ENCODE measurements at places on chromosomes 11 and 22. TPM values are rescaled to one million over a fixed set of nuclear protein-coding genes. Genes with fewer than 3 reads are reported as not detected.
A peak's percentile ranks its signal among the peaks of the same experiment; 100 is the strongest.

P2RY2 gene
- not detected for total RNA-seq

ZNRD2 gene
- total RNA-seq = 32.7 TPM

SORL1 gene
- 414 TPM for total RNA-seq

LRRC55 gene
- not detected for total RNA-seq

OR52E2 gene
- total RNA-seq = not detected

MLC1 gene
- total RNA-seq = 0.16 TPM

KRTAP5-4 gene
- not detected for total RNA-seq

APLNR gene
- total RNA-seq = not detected

MOB2 gene
- 84.3 TPM for total RNA-seq

GRCh38 chr22:28442711-28443525 is 236.7 kb downstream of the TTC28 start:
- peak overlapping the region; percentile 95 for H3K4me3 ChIP-seq
- no peak for DNase-seq
- peaks cover 12% of the 10 kb centered on the region for H3K4me1 ChIP-seq
- no peaks in the 10 kb centered on the region for H3K36me3 ChIP-seq
- H3K27me3 ChIP-seq = no peaks in the 10 kb centered on the region
- peak overlapping the region; percentile 76 for H3K27ac ChIP-seq

- DNase-seq = no peak
- H3K27ac ChIP-seq = no peak overlapping the region
- H3K36me3 ChIP-seq = no peaks in the 10 kb centered on the region
- H3K27me3 ChIP-seq = peaks cover 3% of the 10 kb centered on the region
- no peak overlapping the region for H3K4me3 ChIP-seq
- no peaks in the 10 kb centered on the region for H3K4me1 ChIP-seq
Measured at GRCh38 chr11:19868871-19869270, 156.2 kb downstream of the NAV2 start.

DNA sequence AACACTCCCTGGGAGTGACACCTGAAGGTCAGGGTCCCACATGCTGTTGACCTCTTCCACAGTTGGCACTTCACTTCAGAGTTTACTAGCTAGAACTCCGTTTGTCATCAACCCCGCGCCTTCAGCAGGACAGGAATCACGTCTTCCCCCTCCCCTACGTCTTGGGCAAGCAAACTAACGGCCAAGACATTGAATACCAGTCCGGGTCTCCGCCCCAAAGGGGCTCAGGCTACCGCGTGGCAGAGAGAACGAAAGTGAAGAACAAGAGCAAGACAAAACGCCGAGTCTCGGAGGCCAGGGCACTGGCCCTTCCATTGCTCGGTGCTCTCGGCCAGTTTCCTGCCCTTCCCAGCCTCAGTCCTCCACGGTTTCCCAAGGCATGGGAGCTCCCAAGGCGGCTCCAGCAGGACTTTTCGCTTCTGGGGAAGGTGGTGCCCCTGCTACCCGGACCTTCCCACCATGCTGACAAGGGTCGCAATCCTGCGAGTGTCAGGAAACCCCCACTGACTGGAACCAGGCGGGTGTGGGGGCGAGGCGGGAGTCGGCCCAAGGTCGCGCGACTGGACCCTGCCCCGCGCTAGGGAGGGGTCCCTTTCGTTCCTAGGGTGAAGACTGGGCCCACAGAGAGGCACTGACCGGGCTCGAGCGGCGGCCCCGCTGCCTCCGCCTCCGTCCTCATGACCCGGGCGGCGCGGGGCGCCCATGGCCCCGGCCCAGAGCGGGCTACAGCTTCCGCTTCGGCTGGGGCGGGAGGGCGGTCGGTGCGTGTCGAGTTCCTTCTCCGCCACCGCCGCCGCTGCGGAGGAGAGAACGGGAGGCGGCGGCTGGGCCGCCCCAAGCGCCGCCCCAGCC is at the start of gene GUCD1:
GUCD1 (minus strand) TSS at position 826 of the 852 bp plus-strand sequence; CDS start at position 679, 147 bp downstream.
- H3K27ac ChIP-seq = peak within 1 kb of the TSS; percentile 98
- no peaks in the 10 kb centered on the region for H3K27me3 ChIP-seq
- peaks cover 24% of the 10 kb centered on the region for H3K36me3 ChIP-seq
- no peak for DNase-seq

GRCh38 chr22:26711205-26711963 is 54.0 kb downstream of the MIAT start:
- no peak for DNase-seq
- H3K36me3 ChIP-seq = peaks cover 83% of the 10 kb centered on the region
- no peak overlapping the region for H3K4me3 ChIP-seq
- H3K4me1 ChIP-seq = peaks cover 49% of the 10 kb centered on the region

DNA sequence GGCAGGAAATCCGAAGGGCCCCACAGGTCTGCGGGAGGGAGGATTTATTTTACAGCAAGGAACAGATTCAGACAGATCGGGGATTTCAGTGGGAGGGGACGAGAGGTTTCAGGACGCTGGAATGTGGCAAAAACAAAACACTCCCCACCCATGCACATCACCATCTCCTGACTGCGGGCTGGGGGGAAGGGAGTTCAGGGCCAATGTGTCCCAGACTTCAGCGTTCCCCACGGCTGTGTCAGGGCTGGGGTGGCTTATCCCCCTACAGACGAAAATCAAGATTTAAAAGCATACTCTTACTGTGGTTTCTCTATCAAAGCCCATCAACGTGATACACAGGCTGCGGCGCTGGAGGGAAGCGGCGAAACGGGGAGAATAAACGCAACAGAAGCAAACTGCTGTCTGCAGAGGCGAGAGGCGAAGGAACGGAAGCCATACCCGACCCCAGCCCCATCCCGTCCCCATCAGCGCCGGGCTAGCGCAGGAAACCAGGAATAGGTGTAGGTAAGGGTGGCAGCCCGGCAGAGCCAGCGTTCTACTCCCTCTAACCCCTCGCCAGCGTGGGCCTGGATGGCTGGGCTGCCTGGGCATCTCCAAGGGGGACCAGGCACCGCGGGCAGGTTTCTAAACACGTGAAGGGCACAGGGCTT is 2.7 kb downstream of the TENM4 start:
- H3K27ac ChIP-seq = no peak overlapping the region
- no peak for DNase-seq
- H3K36me3 ChIP-seq = peaks cover 10% of the 10 kb centered on the region
- H3K27me3 ChIP-seq = peaks cover 42% of the 10 kb centered on the region
- no peak overlapping the region for H3K4me3 ChIP-seq
- peaks cover 10% of the 10 kb centered on the region for H3K4me1 ChIP-seq

- peaks cover 31% of the 10 kb centered on the region for H3K36me3 ChIP-seq
- H3K4me3 ChIP-seq = no peak overlapping the region
- DNase-seq = no peak
- H3K27ac ChIP-seq = no peak overlapping the region
Measured at GRCh38 chr11:13329670-13330356, 52.2 kb downstream of the BMAL1 start.

DNA sequence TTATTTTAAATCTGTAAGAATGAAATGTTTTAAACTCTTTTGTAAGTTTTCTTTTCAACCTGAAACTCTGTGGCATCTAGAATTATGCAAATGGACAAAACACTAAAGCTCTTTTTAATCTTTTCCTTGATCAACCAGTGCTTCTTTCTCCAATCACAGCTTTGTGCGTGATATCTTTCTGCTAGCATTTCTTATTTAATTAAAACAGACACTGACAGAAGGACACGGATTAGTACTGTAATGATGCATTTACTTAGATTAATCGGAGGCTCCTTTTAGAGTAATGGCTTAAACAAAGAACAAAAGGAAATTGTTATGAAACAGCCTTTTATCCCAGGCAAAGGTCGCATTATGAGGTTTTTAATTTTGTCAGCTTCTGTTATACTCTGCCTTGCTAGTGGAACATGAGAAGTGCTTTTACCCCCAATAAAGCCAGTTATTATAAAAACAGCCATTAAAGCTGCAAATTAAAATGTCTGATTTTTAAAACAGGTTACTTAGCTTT is 48.5 kb upstream of the SOX6 start:
- DNase-seq = no peak
- no peak overlapping the region for H3K4me3 ChIP-seq
- H3K36me3 ChIP-seq = no peaks in the 10 kb centered on the region
- no peaks in the 10 kb centered on the region for H3K4me1 ChIP-seq
- H3K27me3 ChIP-seq = no peaks in the 10 kb centered on the region

DNA sequence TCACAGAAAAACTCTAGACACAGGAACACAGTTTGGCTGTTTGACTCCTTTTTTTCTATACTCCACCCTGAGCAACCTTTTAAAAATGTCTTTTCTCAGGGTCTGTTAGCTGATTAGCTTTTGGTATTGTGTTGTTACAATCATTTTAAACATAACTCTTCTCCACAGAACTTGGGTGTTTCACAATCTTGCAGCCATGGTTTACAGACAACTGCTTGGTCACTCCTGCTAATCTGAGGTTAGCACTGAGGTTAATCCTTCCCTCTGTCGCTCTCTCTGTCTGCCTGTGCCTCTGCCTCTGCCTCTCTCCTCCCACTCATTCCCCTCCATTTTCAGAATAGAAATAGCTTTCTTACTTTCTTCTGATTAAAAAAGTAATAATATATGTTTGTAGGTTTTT is 62.4 kb upstream of the ZBED5 start:
- no peak overlapping the region for H3K4me3 ChIP-seq
- no peak overlapping the region for H3K27ac ChIP-seq
- H3K4me1 ChIP-seq = no peaks in the 10 kb centered on the region

DNA sequence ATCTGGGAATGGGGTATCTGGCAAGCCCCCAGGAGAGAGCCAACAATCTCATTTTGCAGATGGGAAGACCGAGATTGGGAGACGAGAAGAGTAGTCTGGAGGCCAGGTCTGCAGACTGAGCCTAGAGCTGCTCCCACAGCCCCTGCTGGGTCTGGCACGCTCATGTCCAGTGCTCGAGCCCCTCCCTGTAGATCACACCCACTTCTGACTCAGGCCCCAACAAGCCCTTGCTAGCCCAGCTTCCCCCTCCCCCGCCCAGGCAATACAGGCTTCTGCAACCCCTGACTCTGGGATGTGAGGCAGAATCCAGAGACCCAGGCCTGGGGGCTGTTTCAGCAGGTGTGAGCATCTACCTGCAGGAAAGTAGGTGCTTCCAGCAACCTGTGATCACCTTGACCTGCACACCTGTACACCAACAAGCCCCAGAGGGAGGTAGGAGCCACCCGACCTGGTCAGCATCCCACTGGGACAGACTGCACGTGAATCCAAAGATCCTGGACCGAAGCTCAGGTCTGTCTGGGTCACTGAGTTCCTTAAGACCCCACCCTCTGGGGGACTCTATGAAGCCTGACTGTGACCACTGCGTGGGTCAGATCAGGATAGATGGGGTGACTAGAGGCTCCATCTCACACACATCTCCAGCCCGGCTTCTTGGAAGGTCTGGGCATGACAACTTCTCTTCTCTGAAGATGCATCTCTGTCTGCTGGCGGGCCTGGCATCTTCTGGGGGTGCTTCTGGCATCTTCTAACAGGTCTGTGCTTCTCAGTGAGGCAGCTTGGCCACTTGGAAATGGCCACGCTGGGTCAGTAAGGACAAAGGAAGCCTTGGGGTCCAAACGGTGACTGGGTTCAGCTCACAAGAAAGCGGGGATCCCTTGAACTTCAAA is 29.3 kb downstream of the LINC01488 start:
- DNase-seq = no peak
- H3K36me3 ChIP-seq = peaks cover 2% of the 10 kb centered on the region
- H3K27me3 ChIP-seq = peaks cover 4% of the 10 kb centered on the region
- H3K4me3 ChIP-seq = no peak overlapping the region
- no peak overlapping the region for H3K27ac ChIP-seq

DNA sequence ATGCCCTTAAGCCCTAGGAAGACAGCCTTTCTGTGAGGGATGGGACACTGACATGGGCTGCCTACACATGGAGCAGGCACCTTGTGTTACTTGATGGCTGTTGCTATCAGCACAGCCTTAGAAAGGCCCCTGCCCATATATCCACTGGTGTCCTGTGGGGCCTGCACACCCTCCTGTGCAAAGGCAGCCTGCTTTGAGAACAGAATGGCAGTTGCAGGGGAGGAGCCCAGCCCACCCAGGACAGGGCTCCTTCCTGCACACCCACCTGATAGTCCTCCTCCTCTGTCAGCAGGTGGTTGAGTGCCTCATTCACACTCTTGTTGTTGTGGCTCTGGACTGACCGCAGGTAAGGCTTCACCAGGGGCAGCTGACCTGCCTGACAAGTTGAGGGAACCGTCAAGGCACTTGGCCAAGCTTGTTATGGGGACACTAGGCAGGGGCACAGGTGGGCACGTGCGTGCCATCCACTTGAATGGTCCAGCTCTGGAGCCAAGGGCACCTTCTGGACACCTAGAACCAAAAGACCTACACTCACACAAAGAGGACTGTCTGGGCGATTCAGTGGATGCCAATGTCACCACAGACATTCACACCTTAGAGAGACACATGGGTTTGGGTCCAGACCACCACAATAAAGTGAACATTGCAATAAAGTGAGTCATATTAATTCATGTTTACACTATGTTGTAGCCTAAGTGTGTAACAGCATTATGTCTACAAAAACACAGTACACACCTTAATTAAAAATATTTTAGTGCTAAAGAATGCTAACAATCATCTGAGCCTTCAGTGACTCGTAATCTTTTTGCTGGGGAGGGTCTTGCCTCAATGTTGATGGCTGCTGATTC is 9.4 kb upstream of the SLC25A1 start:
- H3K4me1 ChIP-seq = no peaks in the 10 kb centered on the region
- H3K27me3 ChIP-seq = peaks cover 7% of the 10 kb centered on the region
- no peaks in the 10 kb centered on the region for H3K36me3 ChIP-seq
- no peak overlapping the region for H3K4me3 ChIP-seq
- no peak overlapping the region for H3K27ac ChIP-seq

GRCh38 chr22:47065756-47066615 is 303.5 kb downstream of the TBC1D22A start:
- peaks cover 7% of the 10 kb centered on the region for H3K36me3 ChIP-seq
- peak overlapping the region; percentile 52 for H3K27ac ChIP-seq
- H3K4me3 ChIP-seq = no peak overlapping the region
- no peak for DNase-seq

DNA sequence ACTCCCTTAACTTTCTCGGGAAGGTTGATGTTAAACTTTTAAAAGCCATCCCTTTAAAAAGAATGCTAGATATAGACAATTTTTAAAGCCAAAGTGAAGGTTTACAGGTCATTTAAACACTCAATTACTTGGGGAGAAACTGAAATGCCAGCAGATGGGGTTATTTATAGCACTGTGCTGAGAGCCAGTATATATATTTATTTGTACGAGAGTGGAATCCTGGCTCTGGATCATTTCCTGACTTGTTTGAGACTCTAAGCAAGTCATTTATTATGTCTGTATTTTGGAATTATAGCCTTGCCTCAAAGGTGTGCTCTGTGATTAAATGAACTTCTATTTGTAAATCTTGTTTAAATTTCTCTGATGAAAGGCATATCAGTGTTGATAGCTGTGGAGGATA is 6.8 kb upstream of the ZBED5 start:
- no peaks in the 10 kb centered on the region for H3K36me3 ChIP-seq
- H3K27me3 ChIP-seq = no peaks in the 10 kb centered on the region
- H3K4me3 ChIP-seq = no peak overlapping the region
- no peak overlapping the region for H3K27ac ChIP-seq
- peaks cover 29% of the 10 kb centered on the region for H3K4me1 ChIP-seq
- DNase-seq = no peak

GRCh38 chr11:104198576-104198975 is 34.6 kb upstream of the PDGFD start:
- no peaks in the 10 kb centered on the region for H3K36me3 ChIP-seq
- H3K4me3 ChIP-seq = no peak overlapping the region
- no peak overlapping the region for H3K27ac ChIP-seq
- H3K4me1 ChIP-seq = no peaks in the 10 kb centered on the region
- no peak for DNase-seq

- H3K27ac ChIP-seq = no peak overlapping the region
- H3K27me3 ChIP-seq = peaks cover 47% of the 10 kb centered on the region
- H3K36me3 ChIP-seq = no peaks in the 10 kb centered on the region
- no peaks in the 10 kb centered on the region for H3K4me1 ChIP-seq
Measured at GRCh38 chr11:13038366-13038765, 29.2 kb downstream of the RASSF10 start.

GRCh38 chr22:17149076-17149815 is 9.8 kb downstream of the HDHD5 start:
- H3K36me3 ChIP-seq = peaks cover 4% of the 10 kb centered on the region
- no peaks in the 10 kb centered on the region for H3K27me3 ChIP-seq
- peak overlapping the region; percentile 75 for H3K27ac ChIP-seq
- no peak for DNase-seq
- H3K4me1 ChIP-seq = peaks cover 18% of the 10 kb centered on the region

All from naive thymus-derived CD8-positive, alpha-beta T cell (primary cell).